ENCODE measurements at places on chromosomes 4 and X.

- DNase-seq: no peak
Observed at GRCh38 chrX:131762802-131763234, 218.9 kb downstream of the OR13H1 start.

DNA sequence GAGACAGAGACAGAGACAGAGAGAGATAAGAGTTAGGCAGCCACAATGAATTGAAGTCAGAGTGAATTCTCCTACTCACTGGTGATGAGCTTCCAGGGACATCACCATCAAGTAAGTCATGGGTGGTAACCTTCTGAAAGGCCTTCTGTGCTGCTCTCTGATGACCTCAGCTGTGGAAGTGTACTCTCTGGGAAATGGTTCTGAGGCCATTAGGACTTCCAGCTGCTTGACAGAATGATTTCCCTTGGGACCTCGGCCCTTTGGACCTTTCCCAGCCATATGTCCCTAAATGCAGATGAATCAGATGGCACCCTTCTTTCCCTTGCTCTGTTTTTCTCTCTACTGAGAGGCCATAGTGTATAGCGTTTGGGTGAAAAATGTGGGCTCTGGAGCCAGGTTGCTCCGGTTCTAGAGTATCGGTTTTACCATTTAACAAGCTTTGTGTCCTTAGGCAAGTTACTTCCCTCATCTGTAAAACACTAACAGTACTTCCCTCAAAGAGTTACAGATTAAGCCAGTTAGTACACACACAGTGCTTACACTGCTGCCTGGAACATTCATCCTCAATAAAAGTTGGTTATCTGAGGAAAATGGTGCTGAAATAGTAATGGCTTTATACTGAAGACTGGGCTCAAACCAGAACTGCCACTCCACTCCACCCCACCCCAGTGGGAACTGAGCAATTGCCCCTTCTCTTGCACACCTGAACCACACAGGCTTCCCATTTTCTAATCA, 7.6 kb downstream of the SEPTIN11 start:
- no peak for DNase-seq

- DNase-seq: no peak
Observed at GRCh38 chrX:74656079-74656745, 41.8 kb upstream of the RLIM start.

DNA sequence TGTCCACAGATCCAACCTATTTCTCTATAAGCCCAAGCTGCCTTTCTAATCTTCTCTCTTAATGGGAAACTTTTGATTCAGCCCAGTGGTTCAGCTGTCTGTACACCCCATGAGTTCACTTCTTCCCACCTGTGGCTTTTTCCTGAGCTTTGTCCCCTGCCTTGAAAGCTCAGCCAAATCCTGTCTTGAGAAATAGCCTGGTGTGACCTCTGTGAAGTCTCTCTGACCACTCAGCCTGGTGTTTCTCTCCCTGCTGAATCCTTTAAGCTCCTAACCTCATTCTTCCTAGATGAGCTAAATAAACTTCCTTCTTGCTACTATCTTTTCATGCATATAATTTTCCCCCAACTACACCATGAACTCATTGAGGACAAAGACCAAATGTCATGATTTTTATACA, 15.2 kb upstream of the HERC5 start:
- no peak for DNase-seq

DNA sequence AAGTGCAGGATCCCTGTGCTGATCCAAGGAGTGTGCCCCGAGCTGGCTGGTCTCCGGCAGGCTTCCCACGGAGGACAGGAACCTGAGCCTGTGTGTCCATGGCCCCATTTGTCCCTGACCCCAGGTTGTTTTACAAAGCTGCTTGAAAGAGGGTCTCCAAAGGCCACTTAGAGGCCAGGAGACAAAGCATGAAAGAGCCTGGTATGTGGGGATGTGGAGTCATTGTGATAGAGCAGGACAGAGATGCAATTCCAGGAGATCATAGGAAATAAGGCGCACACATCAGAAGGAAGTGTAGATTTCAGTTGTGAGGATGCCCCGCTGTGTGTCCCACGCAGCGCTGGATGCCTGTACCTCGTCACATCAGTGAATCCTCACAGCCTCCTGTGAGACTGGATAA, 48.0 kb downstream of the TENM3 start:
- DNase-seq: no peak

- no peak for DNase-seq
Observed at GRCh38 chrX:12921886-12922598, 15.6 kb downstream of the TLR8 start.

- no peak for DNase-seq
Observed at GRCh38 chrX:43860646-43861370, 21.4 kb downstream of the MAOB start.

- DNase-seq: no peak
Observed at GRCh38 chr4:57125996-57126395, 15.8 kb upstream of the IGFBP7 start.

- no peak for DNase-seq
Observed at GRCh38 chr4:70984589-70984988, 8.9 kb upstream of the DCK start.
